ENCODE measurements at places on chromosomes 5 and 9.
A peak's percentile ranks its signal among the peaks of the same experiment; 100 is the strongest.

- no peak for DNase-seq
These were observed 363.3 kb upstream of the RPS23 start for GRCh38 chr5:82641331-82642003.

- no peak for DNase-seq
These were observed 72.8 kb upstream of the BOD1 start for GRCh38 chr5:173689171-173689736.

- DNase-seq = peak; percentile 22
These were observed 469.0 kb downstream of the CDH9 start for GRCh38 chr5:26569241-26569928.

DNA sequence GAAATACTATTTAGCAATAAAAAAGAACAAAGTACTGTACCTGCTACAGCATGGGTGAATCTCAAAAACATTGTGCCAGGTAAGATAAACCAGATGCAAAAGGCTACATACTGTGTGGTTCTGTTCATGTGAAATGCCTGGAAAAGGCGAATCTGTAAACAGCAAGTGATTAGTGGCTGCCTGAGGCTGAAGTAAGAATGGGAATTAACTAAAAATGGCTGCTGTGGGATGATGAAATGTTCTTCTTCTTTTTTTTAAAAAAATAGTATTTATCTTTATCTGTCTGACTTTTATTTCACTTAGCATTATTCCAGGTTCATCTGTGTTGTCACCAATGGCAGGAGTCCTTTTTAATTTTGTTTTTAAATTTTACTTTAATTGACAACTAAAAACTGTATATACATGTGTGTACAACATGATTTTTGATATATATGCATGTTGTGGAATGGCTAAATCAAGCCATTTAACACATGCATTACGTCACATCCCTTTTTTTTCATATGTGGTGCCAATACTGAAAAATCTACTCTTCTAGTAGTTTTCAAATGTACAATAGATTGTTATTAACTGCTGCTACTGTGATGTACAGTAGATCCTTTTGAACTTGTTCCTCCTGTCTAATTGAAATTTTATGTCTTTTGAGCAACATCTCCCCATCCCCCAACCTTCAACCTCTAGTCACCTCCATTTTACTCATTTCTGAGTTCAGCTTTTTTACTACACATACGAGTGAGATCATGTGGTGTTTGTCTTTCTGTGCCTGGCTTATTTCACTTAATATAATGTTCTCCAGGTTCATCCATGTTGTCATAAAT is 62.9 kb upstream of the TNFAIP8 start:
- DNase-seq = no peak

DNA sequence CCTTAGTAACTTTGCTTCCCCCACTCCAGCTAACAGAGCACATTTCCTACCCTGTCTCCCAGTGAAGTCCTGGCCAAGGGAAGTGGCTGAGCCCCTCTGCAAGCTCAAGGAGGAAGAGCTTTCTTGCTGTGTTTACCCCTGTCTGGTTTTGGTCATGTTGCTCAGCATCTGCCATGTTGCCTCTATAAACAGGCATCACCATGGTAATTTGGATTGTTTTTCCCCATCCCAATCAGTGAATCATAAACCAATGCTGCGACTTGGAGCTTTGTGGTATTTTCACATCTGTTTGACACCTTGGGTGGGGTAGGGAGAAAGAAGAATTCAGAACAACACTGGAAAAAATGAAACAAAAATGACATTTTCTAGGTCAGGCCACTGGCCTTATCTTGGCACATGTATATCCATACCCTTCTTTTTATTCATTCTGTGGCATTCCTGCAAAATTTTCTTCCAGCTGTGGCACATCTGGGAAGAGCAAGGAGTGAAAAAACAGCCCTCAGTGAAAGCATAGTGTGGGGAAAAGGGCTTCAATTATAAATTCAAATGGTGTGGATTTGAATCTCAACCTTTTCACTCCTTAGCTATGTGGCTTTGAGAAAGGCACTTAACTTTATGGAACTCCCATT is 42.5 kb downstream of the SLIT3 start:
- DNase-seq = no peak

DNA sequence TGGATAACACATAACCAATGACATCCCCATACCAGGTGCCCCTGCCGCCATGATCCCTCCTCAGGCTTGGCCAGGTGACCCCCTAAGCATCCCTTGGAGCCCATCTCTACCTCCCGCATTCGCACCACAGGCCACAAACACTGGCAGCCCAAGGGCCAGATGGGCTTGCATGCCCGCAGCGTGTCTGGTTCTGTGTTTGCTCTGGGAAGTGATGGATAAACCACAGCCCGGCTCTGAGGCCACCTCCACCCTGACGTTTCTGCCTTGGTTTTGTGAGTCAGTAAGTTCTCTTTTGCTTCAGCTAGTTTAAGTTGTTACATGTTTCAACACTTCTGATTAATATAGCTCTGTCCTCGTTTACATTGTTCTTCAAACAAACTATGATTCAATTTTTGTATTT is 172.4 kb upstream of the PHYKPL start:
- no peak for DNase-seq

GRCh38 chr9:130334915-130335314 is 69.4 kb downstream of the HMCN2 start:
- no peak for DNase-seq

GRCh38 chr5:152813526-152813925 is 408.4 kb upstream of the NMUR2 start:
- DNase-seq = no peak

- peak; percentile 39 for DNase-seq
These were observed 313 bp downstream of the LCN12 start for GRCh38 chr9:136952321-136952850.

- no peak for DNase-seq
These were observed 942 bp upstream of the NRG2 start for GRCh38 chr5:140044041-140044440.

GRCh38 chr5:180811623-180812124 is 9.1 kb upstream of the MGAT1 start:
- no peak for DNase-seq

DNA sequence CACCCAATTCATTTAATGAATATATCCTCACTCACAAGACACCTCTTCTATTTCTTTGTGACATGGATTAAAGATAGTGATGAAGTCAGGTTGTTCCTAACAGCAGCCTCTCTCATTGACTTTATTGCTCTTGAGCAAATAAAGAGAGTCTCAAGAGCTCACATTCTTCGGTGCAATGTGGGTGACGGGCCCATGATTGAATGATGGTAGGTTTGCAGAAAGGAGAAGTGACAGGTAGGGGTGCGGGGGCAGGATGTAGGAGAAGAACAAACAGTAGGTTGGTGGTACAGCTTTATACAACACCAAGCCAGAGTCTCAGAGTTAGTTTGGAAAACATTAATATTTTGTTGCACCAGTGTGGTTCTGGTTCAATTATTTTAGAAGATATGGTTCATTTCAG is 122.2 kb downstream of the SLIT3 start:
- no peak for DNase-seq

Data from lower lobe of right lung (tissue), 2 donors.